Activated T-cell treated with anti-CD3 and anti-CD28 coated beads, Interleukin-2, amount 50 U/mL, for 4 hours (primary cell): ENCODE measurements at places on chromosomes 11 and 22. TPM values are rescaled to one million over a fixed set of nuclear protein-coding genes. Genes with fewer than 3 reads are reported as not detected.

- DNase-seq = no peak
Measured at GRCh38 chr11:57745206-57745605, 3.9 kb downstream of the SELENOH start.

GRCh38 chr11:27857014-27857413, 156.8 kb upstream of the BDNF start:
- no peak for DNase-seq

DNA sequence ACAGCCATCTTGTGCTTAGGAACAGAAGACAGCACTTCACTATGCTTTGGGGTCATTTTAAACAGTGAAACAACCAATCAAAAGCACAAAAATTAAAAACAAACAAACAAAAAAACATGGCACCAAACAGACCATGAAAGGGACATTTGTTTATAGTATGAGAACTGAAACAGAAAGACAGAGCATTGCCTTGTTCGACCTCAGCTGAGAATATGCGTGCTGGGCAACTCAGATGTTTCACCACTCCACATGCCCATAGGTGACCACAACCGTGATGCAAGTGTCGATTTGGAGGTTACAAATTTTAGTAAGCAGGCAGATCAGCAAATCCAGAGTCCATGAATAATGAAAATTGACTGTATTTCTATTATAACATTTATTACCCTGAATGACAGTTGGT, 30.0 kb downstream of the NNMT start:
- DNase-seq = no peak

GRCh38 chr22:35170716-35171697, 86.3 kb upstream of the HMGXB4 start:
- DNase-seq = no peak

- no peak for DNase-seq
Measured at GRCh38 chr11:79157738-79158137, 283.1 kb downstream of the TENM4 start.

DNA sequence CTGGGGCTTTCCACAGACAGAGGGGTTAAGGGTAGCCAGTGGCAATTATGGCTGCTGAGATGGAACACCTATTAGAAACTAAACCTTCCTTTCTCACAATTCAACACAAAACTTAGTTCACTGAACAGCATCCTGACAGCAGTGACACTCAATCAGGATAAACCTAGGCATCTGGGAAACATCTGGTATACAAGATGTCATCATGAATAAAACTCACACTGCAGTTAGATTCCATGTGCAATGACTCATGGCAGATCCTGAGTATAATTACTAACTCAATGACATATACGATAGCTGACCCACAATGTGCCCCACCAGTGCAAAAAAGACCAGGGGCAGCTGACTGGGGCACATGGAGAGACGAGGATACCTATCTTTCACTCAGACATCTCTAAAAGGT, 17.7 kb downstream of the RBFOX2 start:
- DNase-seq = no peak

- no peak for DNase-seq
Measured at GRCh38 chr11:130323452-130324450, 9.0 kb upstream of the ZBTB44 start.

DNA sequence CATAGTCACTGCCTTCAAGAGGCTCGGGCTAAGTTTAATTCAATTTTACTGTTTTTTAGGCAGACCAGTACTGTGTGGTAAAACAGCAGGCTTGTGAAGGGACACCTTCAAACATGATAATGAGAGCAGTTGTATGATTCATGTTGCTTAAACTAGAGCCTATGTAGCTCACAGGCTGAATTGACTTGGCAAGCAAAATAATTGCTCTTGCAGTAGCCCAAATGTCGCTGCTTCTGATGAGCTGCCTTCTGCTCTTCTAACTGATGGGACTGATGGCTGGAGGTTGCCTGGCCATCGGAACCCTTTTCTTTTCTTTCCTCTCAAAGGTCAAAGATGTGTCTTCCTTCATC, 137.6 kb downstream of the MAML2 start:
- DNase-seq = no peak

DNA sequence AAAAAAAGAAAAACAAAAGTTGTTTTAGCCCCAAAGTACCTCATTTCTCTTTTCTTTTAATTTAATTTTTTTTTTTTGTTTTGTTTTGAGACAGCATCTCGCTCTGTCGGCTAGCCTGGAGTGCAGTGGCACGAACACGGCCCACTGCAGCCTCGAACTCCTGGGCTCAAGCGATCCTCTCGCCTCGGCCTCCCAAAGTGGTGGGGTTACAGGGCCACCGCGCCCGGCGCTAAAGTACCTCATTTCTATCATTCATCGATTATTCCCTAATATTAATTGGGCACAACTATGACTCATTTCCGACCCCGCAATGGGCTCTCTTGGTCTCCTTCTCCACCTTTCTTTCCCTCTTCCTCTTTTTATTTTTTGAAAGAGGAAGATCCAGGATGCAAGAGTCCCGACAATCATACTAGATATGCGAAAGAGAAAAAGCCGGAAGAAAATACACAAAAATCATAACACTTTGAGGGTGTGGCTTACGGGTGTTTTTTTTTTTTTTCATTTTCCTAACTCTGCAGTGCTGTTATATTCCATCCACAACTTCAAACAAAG, 475 bp upstream of the AIP start:
- DNase-seq = no peak

GRCh38 chr11:85854212-85854556, 999 bp upstream of the CCDC83 start:
- DNase-seq = no peak

DNA sequence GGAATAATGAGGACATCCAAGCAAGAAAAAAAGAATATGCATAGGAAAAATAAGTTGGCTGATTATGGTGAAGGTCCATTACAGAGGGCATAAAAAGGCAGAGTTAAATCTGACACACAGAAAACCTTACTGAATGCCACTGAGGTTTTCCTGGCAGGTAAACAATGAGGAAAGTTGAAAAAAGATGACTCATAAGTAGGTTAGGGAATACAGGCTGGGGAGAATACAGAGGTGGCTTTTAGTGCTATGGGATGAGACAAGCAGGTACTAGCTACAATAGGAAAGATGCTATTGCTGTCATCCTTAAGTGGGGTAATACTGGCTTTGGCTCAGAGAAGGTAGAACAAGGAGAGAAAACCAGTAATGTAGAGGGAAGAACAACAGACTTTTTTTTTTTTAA, 44.7 kb downstream of the CSTF3 start:
- DNase-seq = no peak

GRCh38 chr11:44005063-44005701, 42.6 kb upstream of the ACCSL start:
- DNase-seq = no peak

- no peak for DNase-seq
Measured at GRCh38 chr11:86122773-86123172, 53.9 kb upstream of the PICALM start.

DNA sequence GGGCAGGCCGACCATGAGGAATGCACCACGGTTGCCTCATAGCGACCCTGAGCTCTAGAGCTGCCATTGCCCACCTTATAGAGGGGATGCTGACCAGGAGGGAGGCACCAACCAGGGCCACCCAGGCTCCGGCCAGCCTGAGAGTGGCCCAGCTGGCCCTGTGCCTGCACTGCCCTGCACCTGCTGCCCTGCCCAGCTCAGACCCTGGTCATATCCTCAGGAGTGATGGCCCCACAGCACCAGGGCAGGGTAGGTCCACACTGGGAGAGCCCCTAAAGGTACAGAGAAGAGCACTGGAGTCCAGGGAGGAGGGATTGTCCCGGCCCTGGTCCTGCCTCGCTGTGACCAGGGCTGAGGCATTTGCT, 127.8 kb downstream of the MED15 start:
- no peak for DNase-seq

DNA sequence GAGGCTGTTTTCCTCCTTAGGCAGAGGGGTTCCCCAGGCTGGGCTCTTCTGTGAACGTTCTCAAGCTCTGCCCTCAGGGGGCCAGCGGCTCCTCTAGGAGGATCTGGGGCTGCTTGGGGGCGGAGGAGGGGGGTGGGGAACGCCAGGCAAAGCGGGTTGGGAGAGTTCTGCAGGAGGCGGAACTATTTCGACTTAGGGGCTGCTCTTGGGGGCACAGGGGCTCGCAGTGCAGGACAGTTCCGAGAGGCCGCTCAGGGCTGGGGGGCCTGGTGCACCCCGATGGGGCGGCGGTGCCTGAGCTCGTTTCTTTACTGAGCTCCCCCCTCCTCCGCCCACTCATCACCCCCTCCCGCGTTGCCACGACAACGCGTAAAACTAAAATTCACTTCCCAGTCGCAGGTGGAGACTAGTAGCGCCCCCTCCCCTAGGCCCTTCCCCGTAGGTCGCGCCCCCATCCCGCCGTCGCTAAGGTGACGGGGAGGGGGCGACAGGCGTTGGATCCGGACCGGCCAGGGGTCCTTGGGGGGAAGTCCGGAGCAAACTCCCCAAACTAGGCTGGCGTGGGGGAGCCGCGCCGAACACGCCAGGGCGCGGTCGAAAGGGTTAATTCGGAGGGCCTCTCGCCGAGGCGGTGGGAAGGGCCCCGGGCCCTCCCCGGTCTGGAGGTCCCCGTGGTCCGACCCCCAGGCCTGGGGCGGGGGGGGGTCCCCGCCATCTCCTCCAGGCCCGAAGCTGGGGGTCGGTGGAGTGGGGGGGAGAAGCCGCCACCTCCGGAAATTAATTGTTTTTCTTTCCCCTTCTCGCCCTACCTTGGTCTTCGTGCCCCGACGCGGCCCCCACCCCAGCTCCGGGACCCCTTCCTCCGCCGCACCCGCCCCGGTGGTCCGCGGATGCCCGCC, 857 bp downstream of the SHANK3 start:
- DNase-seq = peak; percentile 27

DNA sequence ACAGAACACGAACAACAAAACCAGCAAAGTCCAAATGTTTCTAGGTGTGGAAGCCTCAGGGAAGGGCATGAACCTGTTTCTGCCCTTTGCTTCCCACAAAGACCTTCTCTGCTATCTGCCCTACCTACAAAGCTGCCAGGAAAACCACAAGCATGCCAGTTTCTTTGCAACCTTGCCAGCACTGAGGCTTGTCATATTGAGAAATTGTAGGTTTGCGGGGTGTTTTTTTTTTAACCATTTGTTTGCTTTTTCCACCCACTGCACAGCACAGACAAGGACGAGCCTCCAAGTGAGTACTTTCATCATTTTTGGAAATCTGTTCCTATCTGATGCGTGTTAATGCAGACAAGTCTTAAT, 12.8 kb downstream of the PARVG start:
- DNase-seq = no peak

DNA sequence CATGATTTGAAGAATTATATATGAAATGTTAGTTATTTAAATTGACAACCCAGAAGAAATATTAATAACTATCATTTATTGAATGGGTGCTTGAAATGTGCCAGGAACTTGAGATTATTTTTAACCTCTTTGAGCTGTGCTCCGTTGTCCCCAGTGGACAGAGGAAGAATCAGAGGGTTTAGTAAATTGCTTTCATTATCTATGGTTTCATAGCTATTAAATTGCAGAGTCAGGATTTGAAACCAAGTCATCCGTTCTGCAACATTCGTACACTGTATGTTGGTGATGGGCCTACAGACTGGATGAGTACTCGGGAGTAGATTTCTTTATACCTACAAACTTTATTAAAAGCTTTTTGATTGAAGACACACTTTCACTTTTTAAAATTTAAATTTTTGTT, 4.9 kb downstream of the HSD17B12 start:
- DNase-seq = no peak

GRCh38 chr11:9571071-9571762, 2.3 kb upstream of the WEE1 start:
- DNase-seq = no peak

- peak; percentile 26 for DNase-seq
Measured at GRCh38 chr22:20299746-20300136, 20.1 kb downstream of the DGCR6L start.

The ALDH3B2 gene
- not detected for total RNA-seq

The TCP11L1 gene
- total RNA-seq = 11.1 TPM

The OR51B5 gene
- total RNA-seq = not detected

The SLC25A18 gene
- not detected for total RNA-seq

The RASSF7 gene
- 17.4 TPM for total RNA-seq

The OR5B21 gene
- total RNA-seq = not detected

The OR51B2 gene
- total RNA-seq = not detected

The TENM4 gene
- total RNA-seq = 0.30 TPM

The TSPO gene
- total RNA-seq = 79.8 TPM

The FOLR2 gene
- total RNA-seq = not detected

The CCDC73 gene
- not detected for total RNA-seq

The APOA1 gene
- total RNA-seq = 2.1 TPM
